Caudate nucleus (tissue), 63 donors: ENCODE measurements at places on chromosomes 6 and 20.

DNA sequence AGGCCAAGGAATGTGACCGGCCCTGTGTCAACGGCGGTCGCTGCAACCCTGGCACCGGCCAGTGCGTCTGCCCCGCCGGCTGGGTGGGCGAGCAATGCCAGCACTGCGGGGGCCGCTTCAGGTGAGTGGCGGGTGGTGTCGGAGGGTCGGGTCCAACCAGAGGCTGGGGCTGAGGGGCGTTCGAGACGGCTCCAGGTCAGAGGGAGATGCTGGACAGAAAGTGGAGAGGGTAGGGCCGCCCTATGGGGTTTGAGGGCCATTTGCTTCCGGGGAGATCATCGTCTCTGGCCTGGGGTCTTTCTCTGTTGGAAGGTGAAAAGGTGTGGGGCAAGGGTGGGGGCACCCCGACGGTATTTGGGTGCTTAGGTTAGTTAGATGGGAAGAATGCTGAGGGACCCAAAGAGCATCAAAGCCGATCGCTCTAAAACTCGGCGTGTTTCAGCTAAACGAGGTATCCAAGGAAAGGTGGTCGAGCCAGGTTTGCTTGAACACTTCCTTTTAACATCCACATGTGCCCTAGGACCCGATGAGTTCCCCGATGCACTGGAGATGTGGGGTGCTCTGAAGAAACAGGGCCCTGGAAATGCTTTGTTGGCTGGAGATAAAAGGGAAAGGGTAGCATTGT is 691 bp downstream of the ATRN start:
- DNase-seq: peak; percentile 25

DNA sequence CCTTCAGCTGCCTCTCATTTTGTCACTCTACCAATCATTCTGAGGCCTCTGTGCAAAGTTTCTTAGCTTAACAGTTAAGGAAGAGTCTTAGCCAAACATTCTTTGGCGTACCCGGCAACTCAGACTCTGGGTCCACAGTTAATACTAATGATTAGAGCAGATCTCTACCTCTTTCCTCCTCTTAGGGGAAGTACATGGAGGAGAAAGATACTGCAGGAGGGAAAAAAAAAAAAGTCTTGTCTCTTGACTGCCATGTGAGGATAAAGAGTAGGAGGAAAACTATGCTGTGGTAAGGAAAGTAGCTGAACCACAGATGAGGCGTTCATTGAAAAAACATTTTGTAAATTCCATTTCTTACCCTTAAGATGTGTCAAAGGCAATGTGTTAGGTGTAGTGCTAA is 44.0 kb upstream of the MARCKS start:
- DNase-seq: no peak

GRCh38 chr20:24948939-24949679 is at the start of gene CST7:
CST7 (plus strand) TSS chr20:24949269; CDS start chr20:24949506, 237 bp downstream.
- no peak for DNase-seq

- DNase-seq: no peak
These were observed 91.1 kb downstream of the DST start for GRCh38 chr6:56551409-56552120.

DNA sequence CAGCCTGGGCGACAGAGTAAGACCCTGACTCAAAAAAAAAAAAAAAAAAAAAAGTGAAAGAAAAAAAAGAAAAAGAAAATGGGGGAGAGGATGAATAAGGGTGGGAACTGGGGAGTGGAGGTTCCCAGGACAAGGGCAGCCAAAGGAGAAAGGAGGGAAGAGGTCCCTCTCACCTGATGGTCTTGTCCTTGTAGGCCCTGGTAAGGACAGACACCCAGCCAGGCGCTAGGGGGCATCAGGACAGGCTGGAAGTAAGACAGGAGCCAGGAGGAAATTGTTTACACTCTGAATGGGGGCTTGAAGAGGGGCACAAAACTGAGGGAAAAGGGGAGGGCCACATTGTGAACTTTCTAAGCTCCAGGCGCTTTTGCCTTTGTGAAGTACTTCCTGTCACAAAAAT is 2.3 kb upstream of the ALDH5A1 start:
- DNase-seq: no peak

DNA sequence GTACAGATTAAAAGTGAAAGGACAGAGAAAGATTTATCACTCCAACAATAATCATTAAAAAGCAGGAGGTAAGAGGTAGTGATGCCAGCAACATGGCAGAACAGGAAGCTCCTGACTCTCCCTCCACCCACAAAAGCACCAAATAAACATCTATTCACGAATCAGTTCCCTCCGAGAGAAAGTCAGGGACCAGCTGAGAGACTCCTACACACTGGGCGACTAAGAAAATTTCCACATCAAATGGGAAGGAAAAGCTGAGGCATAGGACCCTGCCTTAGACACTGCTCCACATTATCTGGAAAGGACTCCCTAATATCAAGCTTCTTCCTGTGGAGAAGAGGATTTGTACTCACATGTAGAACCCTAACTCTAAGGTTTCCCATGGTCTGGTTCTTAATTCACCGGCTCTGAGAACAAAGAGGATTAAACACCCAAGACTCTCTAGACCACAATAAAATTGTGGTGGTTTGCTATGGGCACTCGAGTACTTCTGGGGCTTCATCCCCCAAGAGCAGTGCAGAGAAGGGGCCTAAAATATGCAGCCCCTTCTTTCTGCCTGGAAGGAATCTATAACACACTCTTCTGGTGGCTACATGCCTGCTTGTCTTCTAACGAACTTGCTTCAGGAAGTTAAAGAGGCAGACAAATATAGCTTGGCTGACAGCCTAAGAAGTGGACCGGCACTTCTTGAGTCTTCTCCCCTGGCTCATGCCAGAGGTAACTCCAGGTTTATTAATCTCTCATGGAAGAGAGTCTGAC is 29.4 kb upstream of the ASF1A start:
- no peak for DNase-seq

DNA sequence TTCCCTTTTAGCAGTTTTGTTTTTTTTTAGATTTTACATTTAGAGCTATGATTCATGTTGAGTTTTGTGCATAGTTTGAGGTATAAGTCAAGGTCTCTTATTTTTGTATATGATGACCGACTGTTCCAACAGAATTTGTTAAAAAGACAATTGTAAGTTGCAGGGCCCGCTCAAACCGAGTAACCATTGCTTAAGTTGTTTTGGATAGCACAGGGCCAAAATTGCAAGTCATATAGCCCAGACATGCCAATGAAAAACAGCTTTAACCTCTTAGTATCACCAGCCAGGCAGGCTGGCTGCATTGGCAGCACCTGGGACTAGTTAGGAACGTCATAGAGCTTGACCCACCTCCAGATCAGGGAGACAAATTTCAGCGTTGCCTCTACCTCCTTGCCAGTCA is 47.3 kb downstream of the PFDN4 start:
- DNase-seq: no peak

GRCh38 chr20:23446505-23446904 is 6.2 kb downstream of the CST11 start:
- DNase-seq: peak; percentile 54

DNA sequence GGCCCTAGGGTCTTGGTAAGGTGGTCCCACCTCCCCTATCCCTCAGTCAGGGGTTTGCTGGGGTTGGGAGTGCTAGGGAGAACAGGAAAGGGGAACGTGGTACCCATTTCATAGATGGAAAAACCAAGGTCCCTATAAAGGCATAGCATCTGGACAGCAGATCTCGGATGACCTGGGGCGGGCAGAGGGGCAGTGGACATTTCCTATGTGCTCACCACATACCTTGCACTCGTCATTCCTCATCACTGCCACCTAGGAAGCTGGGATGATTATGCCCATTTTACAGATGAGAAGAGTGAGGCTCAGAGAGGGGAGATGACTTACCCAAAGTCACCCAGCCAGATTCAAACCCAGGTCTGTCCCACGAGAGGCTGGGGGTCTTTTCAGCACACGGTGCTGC is 12.1 kb downstream of the MYLK2 start:
- DNase-seq: no peak
